ENCODE measurements at places on chromosomes 5 and 9. TPM values are rescaled to one million over a fixed set of nuclear protein-coding genes. Genes with fewer than 3 reads are reported as not detected.

The DCTN3 gene
- total RNA-seq: 56.7 TPM

The DMRT3 gene
- total RNA-seq: 1.2 TPM

GRCh38 chr9:110048403-110048975, 159.5 kb downstream of the C9orf152 start:
- H3K4me3 ChIP-seq: peak overlapping the region; percentile 97
- no peaks in the 10 kb centered on the region for H3K36me3 ChIP-seq
- H3K27ac ChIP-seq: peak overlapping the region; percentile 2
- DNase-seq: peak; percentile 94

DNA sequence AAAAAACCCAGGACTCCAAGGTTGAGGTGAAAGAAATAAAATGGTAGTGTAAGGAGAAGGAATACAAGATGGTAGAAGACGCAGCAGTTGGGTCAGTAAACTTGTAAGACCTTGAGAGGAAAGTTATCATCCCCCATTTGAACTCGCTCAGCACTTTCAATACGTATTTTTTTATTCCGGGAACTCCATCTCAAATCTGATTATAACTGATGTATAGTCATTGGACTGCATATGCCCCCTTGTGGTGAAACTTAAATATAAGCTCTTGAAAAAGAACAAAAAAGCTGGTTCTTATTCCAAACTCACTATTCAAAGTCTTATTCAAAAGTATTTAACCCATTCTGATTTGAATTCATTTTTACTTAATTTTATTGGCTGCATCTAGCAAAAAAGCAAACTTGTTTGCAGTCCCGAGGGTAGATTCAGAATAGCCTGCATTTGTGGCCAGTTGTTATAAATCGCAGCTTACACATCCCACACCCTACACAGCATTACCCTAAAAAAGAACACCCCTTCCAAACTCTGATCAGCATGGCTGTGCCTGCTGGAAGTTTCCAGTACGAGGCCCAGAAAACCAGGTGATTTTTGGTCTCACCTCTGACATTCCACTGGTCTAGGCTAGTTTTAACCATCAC, 118.0 kb downstream of the ESM1 start:
- no peak overlapping the region for H3K27ac ChIP-seq
- no peaks in the 10 kb centered on the region for H3K27me3 ChIP-seq
- DNase-seq: no peak
- peak overlapping the region; percentile 63 for H3K4me3 ChIP-seq
- no peaks in the 10 kb centered on the region for H3K36me3 ChIP-seq
- H3K4me1 ChIP-seq: no peaks in the 10 kb centered on the region

GRCh38 chr5:57692582-57693487, 210.2 kb upstream of the ACTBL2 start:
- H3K36me3 ChIP-seq: no peaks in the 10 kb centered on the region
- peak; percentile 89 for DNase-seq
- peaks cover 6% of the 10 kb centered on the region for H3K4me1 ChIP-seq
- peak overlapping the region; percentile 56 for H3K27ac ChIP-seq
- H3K4me3 ChIP-seq: no peak overlapping the region

- no peak overlapping the region for H3K27ac ChIP-seq
- no peaks in the 10 kb centered on the region for H3K4me1 ChIP-seq
- no peaks in the 10 kb centered on the region for H3K36me3 ChIP-seq
- DNase-seq: no peak
- H3K27me3 ChIP-seq: no peaks in the 10 kb centered on the region
Observed at GRCh38 chr9:87428659-87429058, 69.0 kb upstream of the DAPK1 start.

GRCh38 chr9:128607642-128608350, 48.9 kb downstream of the DYNC2I2 start:
- H3K4me3 ChIP-seq: no peak overlapping the region
- H3K27me3 ChIP-seq: no peaks in the 10 kb centered on the region
- H3K27ac ChIP-seq: peak overlapping the region; percentile 24
- DNase-seq: peak; percentile 94
- H3K36me3 ChIP-seq: peaks cover 22% of the 10 kb centered on the region
